RKO (cell line): ENCODE measurements at places on chromosomes 6 and 20.

GRCh38 chr6:31734821-31735406 is 1.4 kb downstream of the CLIC1 start:
- peak; percentile 91 for DNase-seq

DNA sequence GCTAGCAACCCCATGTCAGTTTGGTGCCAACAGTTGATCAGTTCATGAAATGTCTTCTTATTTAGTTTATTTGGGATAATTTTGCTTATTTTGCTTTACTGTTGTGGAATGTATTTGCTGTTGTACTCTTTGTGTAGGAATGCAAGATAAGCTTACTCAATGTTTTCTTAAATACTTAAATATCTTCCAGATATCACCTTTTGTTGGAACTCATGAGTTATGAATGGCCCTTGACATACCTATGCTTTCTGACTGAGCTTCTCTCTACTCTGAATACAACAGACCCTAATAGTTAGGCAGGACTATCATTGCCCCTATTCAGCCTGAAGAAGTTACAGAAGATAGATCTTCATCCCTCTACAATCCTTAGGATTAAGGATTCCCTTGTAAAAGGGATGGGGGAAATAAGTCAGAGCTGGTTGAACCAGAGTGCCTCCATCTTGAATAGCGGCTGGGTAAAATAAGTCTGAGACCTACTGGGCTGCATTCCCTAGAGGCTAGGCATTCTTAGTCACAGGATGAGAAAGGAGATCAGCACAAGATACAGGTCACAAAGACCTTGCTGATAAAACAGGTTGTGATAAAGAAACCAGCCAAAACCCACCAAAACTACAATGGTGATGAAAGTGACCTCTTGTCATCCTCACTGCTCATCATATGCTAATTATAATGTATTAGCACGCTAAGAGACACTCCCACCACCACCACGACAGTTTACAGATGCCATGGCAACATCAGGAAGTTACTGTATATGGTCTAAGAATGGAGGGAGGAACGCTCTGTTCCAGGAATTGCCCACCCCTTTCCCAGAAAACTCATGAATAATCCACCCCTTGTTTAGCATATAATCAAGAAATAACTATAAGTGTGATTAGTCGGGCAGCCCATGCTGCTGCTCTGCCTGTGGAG is 196.9 kb downstream of the AKAP7 start:
- no peak for DNase-seq

- DNase-seq: no peak
Measured at GRCh38 chr6:15378272-15378671, 132.4 kb downstream of the JARID2 start.

DNA sequence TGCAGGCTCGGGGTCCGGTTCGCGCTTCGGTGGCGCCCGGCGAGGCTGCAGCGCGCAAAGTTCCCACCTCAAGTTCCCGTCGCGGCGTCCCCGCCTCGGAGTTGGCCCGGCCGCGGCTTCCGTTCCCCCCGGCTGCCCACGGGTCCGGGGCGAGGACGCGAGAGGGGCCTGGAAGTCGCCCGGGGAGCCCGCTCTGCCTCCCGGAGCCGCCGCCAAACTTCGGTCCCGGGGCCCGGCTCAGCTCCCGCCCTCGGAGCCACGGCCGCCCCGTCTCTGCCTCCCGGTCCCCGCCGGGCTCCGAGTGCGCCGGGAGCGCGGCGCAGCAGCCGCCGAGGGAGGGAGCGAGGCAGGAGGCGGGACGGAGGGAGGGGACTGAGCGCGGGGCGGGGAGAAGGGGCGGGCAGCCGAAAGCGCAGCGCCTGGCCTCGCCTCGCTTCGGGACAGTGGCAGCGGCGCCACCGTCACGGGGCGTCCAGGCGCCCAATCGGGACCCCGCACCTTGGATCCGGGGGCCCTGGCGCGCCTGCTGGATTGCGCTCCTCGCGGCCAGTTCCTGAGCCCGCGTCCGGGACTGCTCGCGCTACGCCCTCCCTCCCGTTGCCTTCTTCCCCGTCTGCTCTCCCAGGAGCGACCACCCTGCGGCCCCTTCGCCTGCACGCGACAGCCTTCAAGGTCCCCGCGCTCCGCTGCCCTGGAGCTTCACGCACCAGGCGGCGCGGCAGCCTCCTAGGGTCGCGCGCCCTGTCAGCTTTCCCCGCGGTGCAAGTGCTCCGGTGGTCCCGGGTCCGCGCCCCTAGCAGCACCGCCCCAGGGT is at the start of gene KCNG1:
TSS of gene KCNG1 (minus strand) at position 305 of the 814 bp plus-strand sequence. CDS start 12,769 bp downstream, outside the sequence.
- no peak for DNase-seq

DNA sequence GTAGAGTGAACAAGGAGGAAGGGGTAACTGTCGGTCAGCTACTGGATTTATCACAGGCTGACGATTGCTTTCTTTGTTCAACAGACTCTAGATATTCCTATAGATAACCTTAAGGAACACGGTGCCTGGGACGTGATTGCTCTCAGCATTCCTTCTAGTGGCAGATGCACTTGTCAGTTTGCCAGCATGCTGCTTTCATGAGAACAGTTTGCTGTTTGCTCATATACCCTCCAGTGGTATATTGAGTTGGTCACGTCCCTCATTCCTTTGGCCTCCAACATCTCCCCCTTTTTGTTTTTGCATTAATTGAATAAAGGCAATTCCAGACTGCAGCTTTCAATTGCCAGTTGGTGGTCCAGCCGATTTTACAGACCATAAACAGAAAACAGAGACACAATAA is 76.8 kb upstream of the BTN3A2 start:
- no peak for DNase-seq

- DNase-seq: no peak
Measured at GRCh38 chr6:153104220-153104619, 26.9 kb downstream of the RGS17 start.

DNA sequence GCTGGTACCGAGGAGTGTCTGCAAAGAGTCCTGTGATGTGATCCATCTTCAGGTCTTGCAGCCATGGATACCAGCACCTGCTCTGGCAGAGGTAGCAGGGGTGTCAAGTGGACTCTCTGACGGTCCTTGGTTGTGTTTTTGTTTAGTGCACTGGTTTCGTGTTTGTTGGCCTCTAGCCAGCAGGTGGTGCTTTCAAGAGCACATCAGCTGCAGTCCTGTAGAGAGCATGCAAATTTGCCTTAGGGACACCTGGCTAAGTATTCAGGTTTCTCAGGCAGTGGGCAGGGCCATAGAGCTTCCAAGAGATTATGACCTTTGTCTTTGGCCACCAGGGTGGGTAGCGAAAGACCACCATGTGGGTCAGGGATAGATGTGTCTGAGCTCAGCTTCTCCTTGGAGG is 14.5 kb upstream of the RGS17 start:
- no peak for DNase-seq

- DNase-seq: no peak
Measured at GRCh38 chr6:122365775-122366403, 33.6 kb upstream of the HSF2 start.

- no peak for DNase-seq
Measured at GRCh38 chr6:27478141-27478705, 5.3 kb upstream of the ZNF184 start.

GRCh38 chr6:90537723-90538258 is 49.1 kb downstream of the MAP3K7 start:
- DNase-seq: peak; percentile 0

DNA sequence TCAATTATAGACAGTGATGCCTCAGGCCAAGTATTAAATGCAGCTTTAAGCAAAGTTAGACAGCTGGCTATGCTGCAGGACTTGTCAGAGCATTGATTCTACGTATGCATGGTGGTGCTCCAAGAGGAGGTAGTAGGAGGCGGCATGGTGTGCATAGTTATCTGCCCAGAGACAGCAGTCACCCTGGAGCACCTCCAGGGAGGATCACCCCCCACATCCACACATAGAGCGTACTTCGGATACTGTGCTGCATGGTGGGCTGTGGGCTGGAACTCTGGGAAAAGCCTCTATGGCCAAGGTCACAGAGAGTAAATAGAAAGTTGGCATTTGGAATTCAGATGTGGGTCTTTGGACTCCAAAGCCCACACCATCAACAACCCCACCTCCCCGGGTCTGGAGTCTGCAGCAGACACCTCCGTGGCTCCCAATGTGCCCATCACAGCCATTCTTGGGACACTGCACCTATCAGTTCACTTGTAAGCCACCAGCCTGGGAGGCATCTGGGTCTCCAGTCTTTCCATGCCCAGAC is 64.5 kb upstream of the STX16 start:
- no peak for DNase-seq

GRCh38 chr6:108587258-108588059 is 26.7 kb downstream of the FOXO3 start:
- DNase-seq: no peak

GRCh38 chr6:40460380-40460779 is 126.8 kb downstream of the LRFN2 start:
- DNase-seq: no peak

DNA sequence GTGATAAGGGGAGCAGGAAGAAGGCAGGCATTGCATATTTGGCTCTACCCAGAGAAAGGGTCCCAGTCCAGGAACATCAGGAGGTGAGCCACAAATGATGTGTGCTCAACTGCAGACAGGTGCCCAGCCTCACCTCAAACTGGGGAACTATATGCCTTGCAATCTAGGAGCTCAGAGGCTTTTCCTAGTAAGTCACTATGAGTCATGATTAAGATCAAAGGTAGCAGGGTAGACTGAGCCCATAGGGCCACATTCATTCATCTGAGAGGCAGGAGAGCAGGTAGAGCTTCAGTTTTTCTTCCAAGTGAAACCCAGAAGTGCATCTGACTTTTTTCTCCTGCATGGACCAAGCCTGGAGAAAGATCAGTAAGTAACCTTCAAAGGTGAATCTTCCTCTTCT is 31.3 kb downstream of the MARCKS start:
- no peak for DNase-seq

DNA sequence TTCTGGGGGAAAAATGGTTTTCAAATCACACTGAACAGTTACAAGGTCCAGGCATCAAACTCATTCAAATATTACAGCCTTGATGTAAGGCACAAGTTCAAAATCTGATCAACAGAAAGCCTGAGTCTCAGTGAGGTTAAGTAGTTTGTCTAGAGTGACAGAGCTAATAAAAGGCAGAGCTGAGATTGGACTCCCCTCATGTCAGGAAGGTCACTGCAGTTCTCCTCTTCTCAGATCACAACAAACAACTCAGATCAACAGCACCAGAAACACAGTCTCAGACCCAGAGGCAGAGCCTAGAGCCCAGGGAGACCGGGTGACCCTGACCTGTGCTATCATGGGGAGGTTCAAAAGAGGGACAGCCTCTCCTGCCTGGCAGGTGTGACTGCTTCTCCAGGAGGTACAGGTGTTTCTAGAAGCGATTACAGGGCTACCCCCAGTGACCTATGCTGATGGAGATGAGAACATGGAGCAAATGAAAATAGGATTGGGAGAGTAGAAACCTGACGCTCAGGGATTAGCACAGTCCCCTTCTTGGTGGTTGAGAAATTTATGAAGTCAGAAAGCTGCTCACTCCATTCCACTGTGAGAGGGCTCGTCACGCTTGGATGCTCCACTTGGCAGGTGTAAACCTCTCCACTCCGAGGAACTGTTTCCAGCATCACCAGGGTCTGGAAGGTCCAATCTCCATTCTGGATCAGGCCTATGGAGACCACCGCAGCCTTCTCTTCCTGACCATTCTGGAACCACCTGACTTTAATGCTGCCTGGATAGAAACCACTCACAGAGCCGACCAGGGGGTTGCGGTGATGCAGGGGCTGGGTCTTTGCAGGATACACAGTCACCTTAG is 24.3 kb upstream of the HLA-DRB5 start:
- DNase-seq: no peak

DNA sequence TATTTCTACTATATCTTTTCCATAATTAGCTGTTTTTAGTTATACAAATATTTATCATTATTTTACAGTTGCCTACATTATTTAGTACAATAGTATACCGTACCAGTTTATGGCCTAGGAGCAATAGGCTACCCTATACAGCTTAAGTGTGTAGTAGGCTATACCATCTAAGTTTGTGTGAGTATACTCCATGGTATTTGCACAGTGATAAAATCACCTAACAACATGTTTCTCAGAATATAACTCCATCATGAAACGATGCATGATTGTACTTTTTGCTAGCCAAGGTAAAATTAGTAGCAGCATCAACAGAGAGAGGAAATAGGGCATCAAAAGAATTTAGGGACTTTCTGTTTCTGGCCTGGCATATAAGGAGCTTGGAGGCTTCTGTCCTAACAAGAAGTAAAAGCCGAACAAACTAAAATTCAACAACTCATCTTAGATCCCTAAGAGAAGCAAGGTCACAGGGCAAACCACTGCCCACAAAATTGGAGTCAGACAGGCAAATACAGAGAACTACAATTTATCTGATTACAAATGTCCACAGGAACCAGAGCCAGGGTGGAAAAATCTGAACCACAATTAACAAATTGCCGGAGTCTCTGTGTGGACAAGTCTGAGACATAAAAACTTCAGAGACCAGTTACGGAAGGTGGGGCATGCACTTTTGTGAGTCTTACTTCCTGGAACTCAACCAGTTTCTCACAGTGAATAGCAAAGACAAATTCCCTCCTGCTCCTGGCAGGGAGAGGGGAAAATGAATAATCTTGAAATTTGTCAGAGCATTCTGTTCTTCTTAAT is 671.4 kb downstream of the RFPL4B start:
- DNase-seq: no peak

GRCh38 chr6:128648022-128648598 is 127.7 kb upstream of the PTPRK start:
- no peak for DNase-seq

DNA sequence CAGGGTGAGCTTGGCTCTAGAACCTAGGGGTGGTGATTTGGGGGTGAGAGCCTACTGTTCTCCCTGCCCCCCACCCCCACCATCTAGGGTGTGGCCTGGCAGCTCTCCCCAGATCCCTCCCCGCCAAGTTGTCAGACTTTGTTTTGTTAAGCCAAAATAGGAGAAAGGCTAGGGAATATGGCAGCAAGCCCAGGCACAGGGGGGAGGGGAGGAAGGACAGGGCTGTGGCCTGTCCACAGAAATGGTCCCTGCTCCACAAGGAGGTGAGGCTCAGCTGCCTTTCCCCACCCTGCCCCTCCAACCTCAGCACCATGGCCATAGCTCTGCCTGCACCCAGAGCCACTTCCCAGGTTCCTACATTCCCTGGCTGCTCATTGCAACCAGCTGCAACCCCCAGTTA is 17.2 kb downstream of the SCUBE3 start:
- DNase-seq: no peak

GRCh38 chr6:105651969-105652368 is 249.1 kb upstream of the PREP start:
- DNase-seq: no peak

DNA sequence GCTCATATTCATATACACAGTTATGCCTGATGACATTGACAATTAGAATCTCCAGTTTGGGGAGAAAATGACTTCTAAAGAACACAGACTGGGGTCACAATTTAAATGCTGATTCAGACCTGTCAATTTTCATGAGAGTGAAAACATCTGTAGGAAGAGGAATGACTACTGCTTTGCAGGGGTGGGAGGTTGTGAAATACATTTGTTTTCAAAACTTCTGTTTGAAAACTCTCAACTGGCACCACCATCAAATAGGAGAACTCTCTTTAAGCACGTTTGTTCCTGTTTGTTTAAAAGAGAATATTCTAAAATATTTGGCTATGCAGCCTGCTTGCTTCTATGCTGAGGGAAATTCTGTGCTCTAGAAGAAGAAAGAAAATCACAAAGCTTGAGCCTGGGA is 50.8 kb upstream of the ADGRF5 start:
- DNase-seq: no peak

- DNase-seq: no peak
Measured at GRCh38 chr6:133814238-133814637, 74.7 kb upstream of the TCF21 start.

GRCh38 chr20:24958506-24959385 is 9.7 kb downstream of the CST7 start:
- DNase-seq: no peak
